Dermis blood vessel endothelial cell (primary cell): ENCODE measurements at places on chromosomes 12 and 14.
A peak's percentile ranks its signal among the peaks of the same experiment; 100 is the strongest.

GRCh38 chr12:2240984-2241383 lies 188.2 kb downstream of the CACNA1C start:
- no peak for DNase-seq

- peak; percentile 11 for DNase-seq
Observed at GRCh38 chr14:55850825-55851241, 267.4 kb upstream of the PELI2 start.

GRCh38 chr12:31370531-31371255 lies 44.7 kb upstream of the SINHCAF start:
- DNase-seq, result peak; percentile 35

GRCh38 chr14:59123531-59123930 lies 64.9 kb upstream of the DAAM1 start:
- DNase-seq, result no peak
